ENCODE measurements at places on chromosomes 5 and 9.

DNA sequence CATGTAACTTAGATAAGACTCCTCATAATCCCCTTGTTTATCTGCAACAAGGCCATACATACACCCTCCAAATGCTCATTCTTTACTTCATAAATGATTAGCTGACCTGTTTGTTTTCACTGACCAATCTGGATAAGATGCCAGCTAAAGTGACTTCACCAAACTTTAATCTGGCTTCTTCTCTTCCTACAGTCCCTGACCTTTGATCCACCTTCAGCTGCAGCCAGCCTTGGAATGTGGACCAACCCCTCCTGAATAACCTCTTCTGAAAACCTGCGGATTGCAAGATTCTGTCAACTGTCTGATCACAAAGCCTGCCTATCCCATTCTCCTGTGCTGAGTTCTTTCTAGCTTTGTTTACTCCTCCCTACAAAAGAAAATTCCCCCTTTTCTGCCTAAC, 476.8 kb downstream of the LRRC70 start:
- no peak for DNase-seq

DNA sequence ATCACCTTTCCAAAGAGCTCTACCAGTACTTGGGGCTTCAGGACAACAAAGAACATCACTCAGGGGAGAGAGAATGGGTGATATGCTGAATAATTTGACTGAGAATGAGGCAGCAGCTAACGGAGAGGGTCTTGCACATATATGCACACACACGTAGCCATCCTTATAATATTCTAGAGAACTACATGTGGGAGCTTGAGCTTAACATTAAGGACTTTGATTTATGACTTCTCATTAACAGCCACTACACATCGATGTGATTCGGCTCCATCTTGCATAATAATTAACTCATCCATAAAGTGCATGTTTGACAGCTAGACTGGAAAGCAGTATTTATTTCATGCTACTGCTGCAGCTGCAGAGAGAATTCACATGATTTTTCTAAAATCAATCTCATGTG, 163.4 kb downstream of the RAB3C start:
- no peak for DNase-seq

- DNase-seq: no peak
Observed at GRCh38 chr5:78639791-78640190, 8.8 kb downstream of the LHFPL2 start.

GRCh38 chr5:132225165-132226032, 2.3 kb downstream of the P4HA2 start:
- peak; percentile 75 for DNase-seq

- DNase-seq: no peak
Observed at GRCh38 chr5:9599391-9599790, 30.8 kb downstream of the TAS2R1 start.

DNA sequence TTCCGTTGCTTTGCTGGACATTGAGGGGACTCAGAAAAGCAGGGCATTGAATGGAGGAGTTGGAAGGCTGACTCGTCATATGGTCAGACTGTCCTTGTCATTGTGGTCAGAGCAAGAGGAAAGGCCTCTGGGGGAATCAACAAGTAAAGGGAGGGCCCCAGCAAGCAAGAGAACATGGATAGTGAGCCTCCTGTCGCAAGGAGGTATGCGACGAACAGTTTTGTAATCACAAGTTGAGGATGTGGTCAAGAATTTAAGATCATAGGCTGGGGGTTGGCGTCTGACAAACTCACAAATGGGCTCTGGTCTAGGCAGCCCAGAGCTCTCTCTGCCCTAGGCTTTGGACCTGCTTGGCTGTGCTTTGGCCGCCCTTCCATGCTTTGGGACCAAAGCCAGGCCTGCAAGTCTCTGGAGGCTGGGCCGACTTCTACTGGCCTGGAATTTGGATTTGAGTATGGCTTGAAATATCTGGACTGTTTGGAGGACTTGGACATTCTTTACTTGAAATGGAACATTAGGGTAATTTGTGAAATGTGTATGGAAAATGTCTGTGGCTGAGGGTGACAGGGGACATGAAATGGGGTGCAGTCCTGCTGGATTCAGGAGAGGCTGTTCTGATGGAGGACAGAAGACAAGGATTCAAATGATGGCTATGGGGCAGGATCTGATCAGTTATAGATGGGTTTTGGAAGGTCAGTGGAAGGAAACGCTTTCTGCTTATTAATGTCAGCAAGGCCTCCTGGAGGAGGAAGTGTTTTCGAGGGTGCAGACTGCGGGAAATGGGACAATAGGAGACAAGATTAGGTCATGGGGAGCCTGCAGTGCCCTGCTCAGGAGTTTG, 19.2 kb upstream of the NDST1 start:
- DNase-seq: peak; percentile 60

GRCh38 chr5:164253764-164254163, 748.3 kb downstream of the MAT2B start:
- DNase-seq: no peak

DNA sequence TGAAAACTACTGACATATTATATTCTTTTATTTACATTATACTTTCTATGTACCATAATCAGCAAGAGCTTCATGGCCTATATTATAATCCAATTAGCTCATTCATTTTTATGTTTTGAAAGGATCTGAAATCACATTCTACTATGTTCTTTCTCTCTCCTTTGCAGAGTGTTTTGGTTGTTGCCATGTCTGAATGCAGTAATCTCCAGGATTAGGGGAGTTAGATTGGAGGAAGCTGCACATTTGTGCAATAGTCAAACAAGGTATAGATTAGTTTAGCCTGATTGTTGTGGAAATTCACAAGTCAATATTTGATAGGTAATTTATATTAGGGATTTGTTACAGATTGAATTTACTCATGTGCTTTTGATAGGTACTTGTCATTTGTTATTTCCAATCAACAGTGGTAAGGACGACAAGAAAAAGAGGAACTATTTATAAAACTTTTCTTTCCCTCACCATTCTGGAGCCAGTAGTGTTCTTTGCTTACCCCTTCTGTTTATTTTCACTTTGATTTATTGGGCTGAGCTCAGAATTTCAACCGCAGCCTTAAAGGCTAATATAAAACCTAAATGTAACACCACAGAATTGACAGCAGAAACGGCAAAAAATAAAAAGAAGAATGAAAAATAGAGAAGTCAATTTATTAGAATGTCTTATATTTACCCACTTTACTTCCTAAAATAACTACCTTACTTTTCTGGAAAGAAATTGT, 597.0 kb downstream of the CHSY3 start:
- no peak for DNase-seq

- DNase-seq: no peak
Observed at GRCh38 chr9:85700330-85700729, 41.4 kb downstream of the AGTPBP1 start.

DNA sequence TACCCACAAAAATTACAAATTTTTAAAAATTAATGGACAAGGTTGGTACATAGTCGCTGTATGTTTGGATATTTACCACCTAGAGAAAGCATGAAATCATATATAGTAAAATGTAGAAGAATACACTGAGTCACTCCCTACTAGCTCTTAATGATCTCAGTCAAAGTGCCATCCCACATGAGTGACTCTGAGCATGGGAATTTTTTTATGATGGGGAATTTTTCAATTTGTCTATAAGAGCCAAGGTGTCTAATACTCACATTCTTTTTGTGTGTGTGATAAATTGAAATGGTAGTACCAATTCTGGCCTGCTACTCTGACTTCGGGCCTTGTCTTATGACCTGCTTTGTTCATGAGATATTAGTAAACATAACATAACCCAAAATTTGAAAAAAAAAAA, 483.2 kb downstream of the CDH10 start:
- no peak for DNase-seq

- DNase-seq: no peak
Observed at GRCh38 chr5:172147857-172148256, 40.2 kb downstream of the STK10 start.

DNA sequence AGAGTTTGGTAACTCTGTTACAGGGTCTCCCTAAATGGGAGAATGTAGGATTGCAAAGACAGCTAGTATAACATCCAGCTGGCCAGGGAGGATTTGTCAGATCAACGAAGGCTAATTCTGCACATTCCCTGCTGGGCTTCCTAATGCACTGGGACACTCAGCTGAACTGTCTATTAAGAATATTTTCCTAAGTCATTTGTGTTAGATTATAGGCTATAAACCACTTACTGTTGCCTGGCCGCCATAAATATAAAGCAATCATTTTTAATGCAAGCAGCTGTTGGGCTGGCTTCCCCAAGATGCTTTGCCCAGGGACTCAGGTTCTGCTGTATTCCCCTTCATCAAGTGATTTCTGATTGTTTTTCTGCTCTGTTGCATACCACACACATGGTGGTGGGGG, 35.3 kb upstream of the SLIT3 start:
- no peak for DNase-seq

DNA sequence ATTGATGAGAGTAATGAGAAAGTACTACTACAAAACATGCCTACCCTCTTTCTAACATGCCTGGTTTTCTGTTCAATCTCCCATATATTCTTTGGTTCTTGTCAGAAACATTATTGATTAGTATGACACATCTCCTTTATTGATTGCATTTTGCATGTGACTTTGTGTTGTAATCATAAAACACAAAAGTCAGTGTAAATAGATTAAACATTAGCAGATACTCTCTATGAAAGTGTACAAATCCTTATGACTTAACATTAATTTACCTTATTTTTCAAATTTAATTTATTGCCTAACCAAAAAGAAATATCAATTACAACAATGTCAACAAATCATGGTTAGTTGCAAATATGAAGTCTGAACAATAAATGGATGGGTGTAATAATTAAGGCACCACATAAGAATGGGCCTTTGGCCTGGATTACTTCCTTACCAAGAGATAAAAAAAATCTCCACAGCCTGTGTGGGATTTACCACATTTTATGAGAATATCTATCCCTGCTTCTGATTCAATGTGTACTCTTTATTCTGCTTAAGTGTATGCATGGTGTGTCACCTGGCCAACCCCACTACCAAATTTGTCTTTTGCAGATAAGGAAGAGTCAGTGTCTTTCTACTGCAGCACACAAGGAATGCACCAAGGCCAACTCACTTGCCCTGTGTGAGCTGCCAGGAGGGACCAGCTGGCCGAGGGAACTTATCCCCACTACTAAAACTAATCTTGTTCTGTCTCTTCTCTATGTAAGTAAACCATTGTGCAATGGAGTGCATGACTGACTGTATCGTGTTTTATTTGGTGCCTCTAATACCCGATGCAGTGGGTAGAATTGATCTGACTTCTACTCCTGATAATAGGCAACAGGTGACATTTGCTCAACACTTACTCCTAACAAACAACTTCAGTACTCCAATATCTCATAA, 1001.9 kb upstream of the CDH10 start:
- no peak for DNase-seq

DNA sequence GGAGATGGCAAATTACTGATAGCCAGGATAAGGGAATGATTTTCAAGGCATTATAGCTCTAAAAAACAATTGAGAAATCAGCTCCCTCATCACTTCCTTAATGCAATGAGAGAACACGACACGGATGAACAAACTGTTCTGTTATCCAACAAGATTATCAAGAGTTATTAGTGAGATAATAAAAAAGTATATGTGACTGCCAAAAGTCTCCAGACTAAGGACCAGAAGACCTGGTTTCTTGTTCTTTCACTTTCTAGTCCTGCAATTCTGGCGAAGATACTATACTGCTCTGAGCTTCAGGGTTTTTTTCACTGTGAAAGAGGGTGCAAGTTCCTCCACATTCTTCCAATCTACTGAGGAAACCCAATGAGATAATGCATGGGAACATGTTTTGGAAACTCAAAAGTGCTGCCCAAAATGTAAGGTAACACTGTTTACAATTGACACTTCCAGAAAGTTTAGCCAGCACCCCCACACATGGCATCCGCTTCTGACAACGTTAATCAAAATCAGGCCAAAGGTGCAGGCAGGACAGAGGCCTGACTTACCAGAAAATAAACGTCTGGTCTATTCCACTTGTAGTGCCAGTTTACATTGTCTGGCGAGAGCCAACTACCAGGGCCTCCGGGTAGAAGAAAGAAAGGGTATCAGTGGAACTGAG, 254.2 kb downstream of the DOCK8 start:
- no peak for DNase-seq

DNA sequence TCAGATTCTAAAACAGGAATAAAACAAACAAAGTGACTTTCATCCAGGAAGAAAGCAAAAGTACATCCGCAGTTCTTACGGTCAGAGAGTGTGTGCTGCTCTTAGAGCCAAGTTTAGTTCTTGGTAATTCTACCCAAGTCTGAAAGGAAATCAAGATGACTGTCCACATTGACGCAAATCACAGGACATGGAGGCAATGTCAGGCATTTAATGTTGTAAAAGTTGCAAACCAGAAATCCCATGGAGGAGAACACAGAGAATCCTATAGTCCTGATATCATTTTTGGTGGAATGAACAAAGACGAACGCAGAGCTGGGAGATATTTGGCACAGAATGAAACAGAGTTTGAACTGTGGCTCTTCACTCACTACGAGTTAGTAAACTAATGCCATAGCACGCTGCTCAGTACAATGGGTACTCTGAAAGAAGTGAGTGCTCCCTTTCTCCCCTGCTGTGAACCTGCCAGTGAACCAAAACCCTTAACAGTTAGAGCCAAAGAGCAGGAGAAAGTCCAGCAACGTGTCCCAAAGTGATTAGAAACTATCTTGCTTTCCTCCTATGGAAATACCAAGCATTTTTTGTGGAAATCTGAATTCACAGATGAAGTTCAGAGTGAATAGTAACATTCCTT, 74.3 kb downstream of the MUSK start:
- DNase-seq: no peak

DNA sequence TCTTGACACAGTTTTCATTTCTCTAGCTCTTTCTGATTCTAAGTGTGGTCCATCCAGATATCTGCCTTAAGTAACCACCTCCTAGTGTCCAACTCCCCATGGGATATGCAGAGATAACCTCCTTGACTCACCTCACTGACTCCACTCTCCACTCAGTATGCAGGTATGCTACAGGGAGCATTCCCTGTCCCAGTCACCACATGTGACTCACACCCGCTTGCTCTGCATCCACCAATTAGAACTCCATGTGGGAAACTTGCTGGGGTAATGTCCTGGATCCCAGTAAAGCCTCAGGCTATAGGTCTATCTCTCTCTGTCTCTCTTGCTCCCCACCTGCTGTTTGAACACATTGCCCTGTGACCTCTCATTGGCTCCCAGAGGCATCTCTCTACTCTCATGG, 563.9 kb downstream of the HTR1A start:
- DNase-seq: no peak

DNA sequence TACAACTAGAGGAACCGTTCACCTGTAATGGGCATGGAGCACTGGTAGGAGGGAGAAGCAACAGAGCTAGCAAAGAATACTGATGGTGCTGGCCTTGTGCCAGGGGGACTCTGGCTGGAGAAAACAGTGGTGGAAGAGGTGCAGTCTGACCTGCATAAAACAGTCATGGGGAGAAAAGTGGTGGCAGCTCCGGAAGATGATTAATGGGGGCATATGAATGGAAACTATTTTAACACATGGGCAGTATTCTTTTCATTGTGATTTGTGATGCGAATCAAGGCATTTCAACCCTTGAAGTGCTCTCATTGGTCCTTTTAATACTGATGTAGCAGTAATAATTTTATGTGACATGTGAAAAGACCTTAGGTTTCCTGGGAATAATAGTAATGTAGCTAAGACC, 219.6 kb downstream of the ADAMTS6 start:
- peak; percentile 25 for DNase-seq

GRCh38 chr5:624118-624950, 12.2 kb downstream of the CEP72 start:
- no peak for DNase-seq

GRCh38 chr5:133317558-133317957, 265.7 kb downstream of the HSPA4 start:
- DNase-seq: no peak

GRCh38 chr5:171520300-171521174, 101.1 kb downstream of the FGF18 start:
- no peak for DNase-seq

GRCh38 chr5:91562922-91563321, 179.8 kb upstream of the ARRDC3 start:
- DNase-seq: no peak

All from NCI-H446 (cell line).